ENCODE measurements at places on chromosomes 6 and 20.

DNA sequence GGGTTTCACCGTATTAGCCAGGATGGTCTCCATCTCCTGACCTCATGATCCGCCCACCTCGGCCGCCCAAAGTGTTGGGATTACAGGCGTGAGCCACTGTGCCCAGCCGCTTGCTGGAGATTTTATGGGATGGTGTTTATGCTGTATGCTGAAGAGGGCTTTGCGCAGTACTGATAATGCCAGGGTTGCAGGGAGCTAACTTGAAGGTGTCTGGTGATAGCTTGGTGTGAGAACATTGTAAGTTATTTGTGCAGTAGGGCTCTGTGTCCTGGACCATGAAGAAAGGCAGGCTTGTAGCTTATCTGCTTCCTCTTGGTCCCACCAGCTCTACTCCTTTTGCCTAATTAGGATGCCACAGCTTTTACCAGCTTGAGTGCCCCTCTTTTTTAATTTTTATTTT, 157.0 kb upstream of the DTNBP1 start:
- no peaks in the 10 kb centered on the region for H3K4me1 ChIP-seq
- H3K4me3 ChIP-seq: no peak overlapping the region
- no peaks in the 10 kb centered on the region for H3K36me3 ChIP-seq
- no peak for DNase-seq
- H3K27me3 ChIP-seq: no peaks in the 10 kb centered on the region
- no peak overlapping the region for H3K27ac ChIP-seq

GRCh38 chr6:141808662-141809061, 324.1 kb upstream of the GJE1 start:
- no peaks in the 10 kb centered on the region for H3K27me3 ChIP-seq
- no peak overlapping the region for H3K27ac ChIP-seq
- no peak for DNase-seq

GRCh38 chr6:42448927-42449659, 2.6 kb downstream of the TRERF1 start:
- no peaks in the 10 kb centered on the region for H3K36me3 ChIP-seq
- no peaks in the 10 kb centered on the region for H3K27me3 ChIP-seq
- peaks cover 42% of the 10 kb centered on the region for H3K4me1 ChIP-seq

DNA sequence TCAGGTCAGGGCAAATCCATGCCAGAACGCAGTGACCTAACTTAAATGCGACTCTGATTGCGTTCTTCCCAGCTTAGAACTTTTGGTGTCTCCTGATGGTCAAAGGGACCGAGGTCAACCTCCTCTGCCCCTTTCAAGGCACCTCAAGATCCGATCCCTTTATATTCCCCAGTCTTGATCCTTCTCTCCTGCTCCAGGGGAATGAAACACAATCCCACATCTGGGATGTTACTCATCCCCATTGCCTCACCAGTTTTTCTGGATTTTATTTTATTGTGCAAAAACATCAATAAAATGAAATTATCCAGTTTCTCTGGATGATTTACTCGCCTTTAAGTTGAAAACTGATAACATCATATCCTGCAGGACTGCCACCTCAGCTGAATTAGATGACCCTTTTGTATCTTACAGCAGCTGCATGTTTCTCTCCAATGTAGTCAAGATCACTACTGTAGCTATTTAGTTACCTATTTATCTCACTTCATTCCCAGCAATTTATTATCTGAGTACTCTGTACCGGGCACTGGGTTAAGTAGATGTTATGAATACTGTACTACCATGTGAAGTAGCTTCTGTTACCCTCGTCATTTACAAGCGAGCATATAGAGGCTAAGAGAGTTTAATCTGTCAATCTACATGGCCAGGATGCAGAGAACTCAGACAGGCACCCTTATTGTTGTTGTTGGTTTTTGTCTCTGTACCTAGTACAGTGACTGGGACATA, 44.0 kb downstream of the IRAK1BP1 start:
- H3K4me1 ChIP-seq: peaks cover 5% of the 10 kb centered on the region
- peaks cover 16% of the 10 kb centered on the region for H3K27me3 ChIP-seq
- no peaks in the 10 kb centered on the region for H3K36me3 ChIP-seq

DNA sequence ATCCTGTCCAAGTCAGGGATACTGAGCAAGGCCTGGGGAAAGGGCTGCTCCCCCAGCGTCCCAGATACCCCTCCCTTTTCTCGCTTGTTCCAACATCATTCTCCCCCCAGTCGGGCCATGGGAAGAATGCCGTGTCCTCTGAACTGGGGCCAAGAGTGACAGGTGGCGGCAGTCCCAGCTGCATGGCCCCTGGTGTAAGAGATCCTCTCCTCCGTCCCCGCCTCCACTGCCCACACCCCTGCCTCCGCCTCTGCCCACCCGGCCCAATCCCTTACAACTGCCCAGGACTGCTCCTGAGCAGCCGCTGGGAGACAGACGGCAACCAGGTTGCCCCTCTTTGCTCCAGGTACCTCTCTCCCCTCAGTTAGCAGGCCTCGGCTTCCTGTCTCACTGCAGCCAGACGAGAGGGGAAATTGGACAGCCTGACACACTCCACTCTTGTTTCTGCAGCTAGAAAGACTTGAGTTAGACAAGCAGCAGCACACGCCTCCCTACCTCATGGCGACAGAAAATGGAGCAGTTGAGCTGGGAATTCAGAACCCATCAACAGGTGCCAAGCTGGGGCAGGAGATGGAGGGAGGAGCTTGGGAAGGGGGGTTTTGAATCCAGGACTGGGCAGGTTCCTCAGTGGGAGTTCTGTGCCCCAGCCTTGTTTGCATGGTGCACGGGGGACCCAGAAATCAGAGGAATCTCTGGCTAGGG, at the start of gene MYLK2:
MYLK2 (plus strand) TSS at position 274 of the 702 bp plus-strand sequence; CDS start at position 499, 225 bp downstream.
- H3K36me3 ChIP-seq: no peaks in the 10 kb centered on the region
- no peak for DNase-seq
- H3K4me3 ChIP-seq: no peak within 1 kb of the TSS
- H3K27me3 ChIP-seq: no peaks in the 10 kb centered on the region
- H3K27ac ChIP-seq: no peak within 1 kb of the TSS

GRCh38 chr6:156919814-156920369, 142.7 kb downstream of the ARID1B start:
- no peaks in the 10 kb centered on the region for H3K27me3 ChIP-seq
- peaks cover 3% of the 10 kb centered on the region for H3K4me1 ChIP-seq
- no peaks in the 10 kb centered on the region for H3K36me3 ChIP-seq
- H3K4me3 ChIP-seq: no peak overlapping the region
- no peak for DNase-seq
- H3K27ac ChIP-seq: no peak overlapping the region

Measured in transverse colon (tissue), 4 donors.